ENCODE measurements at places on chromosomes 3 and 15.

DNA sequence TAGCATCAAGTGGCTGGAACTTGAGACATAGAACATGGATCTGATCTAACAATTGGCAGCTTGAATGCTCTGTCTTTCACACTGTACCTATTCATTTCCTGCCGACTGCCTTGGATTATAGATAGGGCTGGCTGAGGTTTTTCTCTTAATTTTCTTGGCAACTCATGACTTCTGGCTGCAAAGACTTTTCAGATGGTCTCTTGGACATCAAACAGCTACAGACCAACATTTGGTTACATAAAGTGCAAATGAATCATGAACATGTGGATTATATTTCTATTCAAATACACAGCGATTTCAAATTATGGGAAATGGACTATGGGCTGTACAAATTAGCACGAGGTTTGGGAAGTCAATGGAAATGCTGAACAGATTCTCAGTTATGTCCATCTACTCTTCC lies 26.2 kb upstream of the IL16 start:
- DNase-seq, result no peak

DNA sequence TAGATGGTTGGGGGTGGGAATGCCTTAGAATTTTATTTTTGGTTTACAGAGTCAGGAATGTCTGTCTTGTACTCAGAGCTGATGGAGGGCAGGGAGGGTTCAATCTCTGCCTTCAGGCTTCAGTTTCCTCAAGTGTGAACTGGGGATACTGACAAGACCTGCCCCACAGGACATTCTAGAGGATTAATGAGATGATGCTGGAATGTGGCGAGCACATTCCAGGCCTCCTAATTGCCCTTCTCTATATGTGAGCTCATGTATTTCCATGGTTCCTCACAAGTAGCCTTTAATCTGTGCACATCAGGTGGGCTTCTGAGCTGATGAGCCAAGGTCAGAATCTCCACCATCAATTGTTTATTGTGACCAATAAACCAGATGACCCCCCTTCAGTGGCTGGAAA lies 90.4 kb downstream of the CACNA2D3 start:
- DNase-seq, result no peak

DNA sequence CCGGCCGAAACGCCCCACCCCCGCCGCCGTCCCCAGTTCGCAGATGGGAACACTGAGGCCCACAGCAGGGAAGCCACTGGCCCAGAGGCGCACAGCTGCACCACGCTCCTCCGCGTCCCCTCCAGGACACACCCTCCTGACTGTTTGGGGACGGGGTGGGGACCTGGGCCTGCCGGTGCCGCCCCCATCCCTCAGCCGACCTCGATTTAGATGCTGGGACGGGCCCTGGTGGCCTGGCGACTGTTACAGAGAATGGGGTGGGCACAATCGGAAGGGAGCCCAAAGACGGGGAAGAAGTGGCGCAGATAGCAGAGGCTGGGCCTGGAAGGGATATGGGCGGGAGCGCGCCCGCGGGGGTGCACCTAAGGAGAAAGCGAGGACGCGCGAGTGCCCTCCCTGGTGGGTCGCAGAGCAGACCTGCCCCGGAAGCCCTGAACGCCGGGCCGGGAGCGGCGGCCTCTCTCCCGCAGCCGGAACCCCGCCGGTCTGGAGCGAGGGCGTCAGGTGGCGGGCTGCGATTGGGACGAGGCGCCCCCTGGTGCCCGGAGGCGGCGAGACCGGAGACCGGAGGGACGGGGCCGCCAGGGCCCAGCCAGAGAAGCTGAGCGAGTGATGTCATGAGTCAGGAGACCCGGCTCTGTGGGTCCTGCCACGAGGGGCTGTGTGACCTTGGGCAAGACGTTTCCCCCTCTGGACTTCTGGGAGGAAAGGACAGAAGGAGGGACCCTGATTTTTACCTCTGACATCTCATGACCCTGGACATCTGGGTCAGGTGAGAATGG lies 78.4 kb downstream of the IQSEC1 start:
- DNase-seq, result peak; percentile 99

DNA sequence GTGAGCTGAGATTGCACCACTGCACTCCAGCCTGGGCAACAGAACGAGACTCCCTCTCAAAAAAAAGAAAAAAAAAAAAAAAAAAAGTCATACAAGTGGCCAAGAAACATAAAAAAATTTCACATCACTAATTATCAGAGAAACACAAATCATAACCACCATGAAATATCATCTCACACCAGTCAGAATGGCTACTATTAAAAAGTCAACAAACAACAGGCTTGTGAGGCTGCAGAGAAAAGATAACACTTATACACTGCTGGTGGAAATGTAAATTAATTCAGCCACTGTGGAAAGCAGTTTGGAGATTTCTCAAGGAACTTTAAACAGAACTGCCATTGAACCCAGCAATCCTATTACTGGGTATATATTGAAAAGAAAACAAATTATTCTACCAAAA lies 291.1 kb upstream of the MCTP2 start:
- DNase-seq, result no peak

- DNase-seq, result no peak
Measured at GRCh38 chr3:19274576-19274975, 126.3 kb downstream of the KCNH8 start.

GRCh38 chr15:52217186-52217585 lies 26.0 kb upstream of the GNB5 start:
- DNase-seq, result no peak

- no peak for DNase-seq
Measured at GRCh38 chr3:79383402-79384012, 384.3 kb downstream of the ROBO1 start.

- DNase-seq, result peak; percentile 16
Measured at GRCh38 chr3:196835086-196835485, 32.6 kb upstream of the SENP5 start.

- DNase-seq, result no peak
Measured at GRCh38 chr3:130915567-130916292, 21.8 kb downstream of the ATP2C1 start.

GRCh38 chr15:84804005-84804900 lies 12.9 kb upstream of the ALPK3 start:
- no peak for DNase-seq

- no peak for DNase-seq
Measured at GRCh38 chr3:185200639-185201038, 47.8 kb upstream of the C3orf70 start.

DNA sequence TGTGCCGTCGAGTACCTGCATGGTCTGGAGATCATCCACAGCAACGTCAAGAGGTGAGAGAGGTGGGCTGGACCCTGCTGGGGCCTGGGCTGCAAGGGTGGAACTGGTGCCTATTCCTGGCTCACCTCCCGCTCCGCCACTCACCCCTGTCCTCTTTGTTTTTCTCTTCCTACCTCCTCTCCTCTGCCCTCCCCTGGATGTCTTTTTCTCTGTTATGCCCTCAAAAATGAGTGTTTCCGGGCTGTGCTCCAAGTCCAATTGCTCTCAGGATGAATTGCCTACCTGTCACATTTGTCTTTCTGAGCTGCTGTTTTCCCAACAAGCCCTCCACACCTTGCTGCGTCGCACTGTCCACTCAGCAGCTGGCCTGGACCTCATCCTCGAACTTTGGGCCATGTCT lies 28.5 kb upstream of the TATDN2 start:
- no peak for DNase-seq

DNA sequence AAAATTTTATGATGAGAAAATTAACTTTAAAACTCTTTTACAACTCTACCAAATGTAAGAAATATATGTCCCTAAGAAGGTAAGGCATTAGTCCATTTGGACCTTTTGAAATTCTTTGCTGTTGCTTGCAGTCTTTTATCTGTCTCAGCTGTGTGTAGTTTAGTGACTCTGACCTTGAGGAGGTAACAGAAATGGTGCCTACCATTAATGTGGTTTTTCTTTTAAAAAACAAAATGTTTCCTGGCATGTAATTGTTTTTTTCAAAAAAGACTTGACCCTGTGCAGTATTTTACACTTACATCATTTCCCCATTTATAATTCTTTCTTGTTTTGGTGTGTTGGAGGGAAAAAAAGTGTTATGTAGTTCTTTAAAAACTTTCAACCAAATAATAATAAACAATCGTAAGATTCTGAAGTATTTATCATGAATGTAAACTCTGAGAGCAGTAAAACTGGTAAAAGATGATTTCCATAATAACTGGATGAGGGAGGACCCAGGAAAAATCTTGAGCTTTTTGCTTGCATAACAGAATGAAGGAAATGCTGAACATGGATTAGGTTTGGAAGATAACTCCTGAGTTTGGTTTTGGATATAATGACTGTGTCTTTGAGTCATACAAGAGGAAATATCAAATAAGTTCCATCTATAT lies 225.1 kb downstream of the CHST2 start:
- DNase-seq, result no peak

GRCh38 chr3:190121061-190121377 lies 322 bp upstream of the P3H2 start:
- no peak for DNase-seq

DNA sequence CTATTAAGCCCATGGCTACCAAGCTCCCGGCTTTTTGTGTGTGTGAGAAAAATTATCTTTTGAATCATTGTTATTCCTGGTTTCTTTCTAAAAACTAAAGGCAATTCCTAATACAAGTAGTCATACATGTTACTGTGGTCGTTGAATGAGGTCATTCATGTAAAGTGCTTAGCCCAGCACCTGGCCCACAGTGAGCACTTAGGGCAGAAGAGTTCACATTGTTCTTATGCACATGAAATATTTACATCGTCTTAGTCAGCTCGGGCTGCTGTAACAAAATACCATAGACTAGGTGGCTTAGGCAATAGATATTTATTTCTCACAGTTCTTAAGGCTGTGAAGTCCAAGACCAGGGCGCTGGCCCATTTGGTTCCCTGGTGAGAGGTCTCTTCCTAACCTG lies 216.1 kb downstream of the SHQ1 start:
- DNase-seq, result no peak

GRCh38 chr15:41666353-41666920 lies 6.2 kb downstream of the MGA start:
- DNase-seq, result no peak

DNA sequence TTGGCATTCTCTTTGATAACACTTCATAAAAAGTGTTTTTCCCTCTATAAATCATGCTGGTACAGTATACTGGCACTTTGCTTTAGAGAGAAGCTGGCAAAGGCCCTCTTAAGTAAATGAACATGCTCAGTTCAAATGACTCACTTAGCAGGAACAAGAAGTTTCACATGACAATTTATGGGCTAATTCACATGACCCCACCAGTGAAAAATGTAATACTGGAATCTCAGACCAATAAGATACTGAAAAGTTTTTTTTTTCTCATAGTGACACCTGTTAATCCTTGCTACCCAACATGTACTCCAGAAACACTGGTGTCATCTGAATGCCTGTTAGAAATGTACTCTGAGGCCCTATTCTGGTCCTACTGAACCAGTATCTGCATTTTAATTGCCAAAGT lies 13.9 kb downstream of the BTBD1 start:
- DNase-seq, result no peak

DNA sequence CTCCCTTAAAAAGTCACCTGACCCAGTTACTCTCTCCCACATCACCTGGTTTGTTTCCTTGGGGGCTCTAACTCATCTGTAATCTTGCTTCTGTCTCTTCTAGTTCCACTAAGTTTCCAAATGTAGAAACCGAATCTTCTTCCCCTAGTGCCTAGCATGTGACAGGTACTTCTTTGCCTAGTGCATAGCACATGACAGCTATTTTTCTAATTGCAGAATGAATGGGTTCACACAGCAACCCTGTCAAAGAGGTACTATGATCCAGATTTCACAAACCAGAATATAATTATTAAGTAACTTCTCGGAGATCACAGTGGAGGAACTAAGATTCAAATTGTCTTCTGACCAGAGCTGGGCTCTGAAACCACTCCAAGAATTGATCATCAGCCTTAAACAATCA lies 7.4 kb downstream of the DPH3 start:
- DNase-seq, result no peak

DNA sequence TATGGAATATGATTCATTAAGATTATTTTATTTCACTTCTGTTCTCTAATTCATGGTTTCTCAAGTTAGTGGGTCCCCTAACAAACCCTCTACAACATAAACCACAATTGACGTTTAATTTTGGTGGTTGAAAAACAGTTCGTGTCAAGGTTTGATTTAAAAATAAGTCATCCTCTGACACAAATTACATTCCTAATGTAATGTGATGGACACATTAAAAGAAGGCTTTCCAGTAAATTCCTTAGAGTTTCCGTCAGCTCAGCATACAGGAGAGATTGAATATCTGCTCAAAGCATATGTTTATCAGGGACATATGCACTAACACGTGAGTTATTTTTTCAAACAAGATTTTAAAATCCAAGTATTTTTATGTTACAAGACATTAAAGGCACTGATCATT lies 626.5 kb upstream of the ADAMTS9 start:
- DNase-seq, result no peak

GRCh38 chr3:136177876-136178275 lies 18.3 kb downstream of the MSL2 start:
- DNase-seq, result no peak

DNA sequence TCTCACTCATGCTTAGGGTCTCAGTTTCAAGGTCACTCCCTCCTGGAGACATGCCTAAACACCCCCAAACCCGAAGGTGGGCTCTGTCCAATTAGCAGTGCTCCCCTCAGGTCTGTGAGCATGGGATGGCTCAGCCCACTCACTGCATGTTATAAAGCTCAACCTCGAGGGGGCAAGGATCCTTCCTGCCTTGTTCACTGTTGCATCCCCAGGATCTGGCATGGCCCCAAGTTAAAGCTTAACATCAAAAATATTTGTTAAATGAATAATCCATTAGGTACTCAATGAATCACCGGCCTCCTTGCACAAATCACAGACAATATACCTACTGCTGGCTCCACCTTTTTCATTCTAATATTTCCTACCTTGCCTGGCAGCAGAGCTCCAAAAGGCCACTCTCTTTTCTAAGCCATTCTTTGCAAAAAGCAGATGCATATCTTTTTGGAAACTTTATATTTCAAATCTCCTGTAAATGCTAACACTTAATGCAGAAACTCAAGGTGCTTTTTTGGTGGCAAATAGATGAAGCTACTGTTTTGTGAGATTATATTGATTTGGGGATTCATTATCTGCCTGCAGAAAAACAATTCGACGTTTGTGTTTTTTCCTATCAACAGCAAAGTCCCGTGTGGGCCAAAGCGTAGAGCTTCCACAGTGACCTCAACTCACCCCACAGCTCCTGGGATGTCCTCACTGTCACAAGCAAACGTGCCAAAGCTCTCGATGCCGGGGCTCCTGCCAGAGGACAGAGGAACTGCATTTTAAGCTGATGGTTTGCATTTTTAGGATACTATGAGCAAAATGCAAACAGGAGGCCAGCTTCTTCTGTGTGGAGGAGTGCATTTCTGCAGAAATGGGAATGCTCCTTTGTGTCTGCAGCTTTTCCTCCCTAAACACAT lies 35.4 kb downstream of the PCOLCE2 start:
- DNase-seq, result no peak

GRCh38 chr15:20659265-20659664 lies 117.7 kb upstream of the GOLGA6L6 start:
- DNase-seq, result no peak

- DNase-seq, result no peak
Measured at GRCh38 chr3:172595664-172596393, 72.6 kb upstream of the TNFSF10 start.

GRCh38 chr3:149134575-149134974 lies 5.1 kb downstream of the HPS3 start:
- no peak for DNase-seq

DNA sequence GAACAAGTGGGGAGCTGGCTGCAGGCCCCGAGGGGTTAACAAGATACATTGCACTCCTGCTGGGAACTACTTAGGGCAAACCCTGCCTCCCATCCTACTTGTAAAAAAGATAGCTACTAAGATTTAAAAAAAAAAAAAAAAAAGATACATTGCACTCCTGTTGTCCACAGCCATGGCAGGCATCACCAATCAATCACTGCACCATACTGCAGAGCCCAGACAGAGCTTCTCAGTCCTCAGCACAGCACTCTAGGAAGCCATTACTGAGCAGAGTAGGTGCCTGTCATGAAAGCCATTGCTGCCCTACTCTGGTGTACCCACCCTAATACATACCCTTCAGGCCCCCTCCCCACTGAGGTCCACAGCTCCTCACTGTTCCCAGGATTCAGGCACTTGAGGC lies 64.8 kb downstream of the RASGRF1 start:
- DNase-seq, result no peak
